ENCODE measurements at places on chromosomes 1 and 21.

- no peak for DNase-seq
Measured at GRCh38 chr21:38220270-38220737, 36.5 kb upstream of the KCNJ15 start.

DNA sequence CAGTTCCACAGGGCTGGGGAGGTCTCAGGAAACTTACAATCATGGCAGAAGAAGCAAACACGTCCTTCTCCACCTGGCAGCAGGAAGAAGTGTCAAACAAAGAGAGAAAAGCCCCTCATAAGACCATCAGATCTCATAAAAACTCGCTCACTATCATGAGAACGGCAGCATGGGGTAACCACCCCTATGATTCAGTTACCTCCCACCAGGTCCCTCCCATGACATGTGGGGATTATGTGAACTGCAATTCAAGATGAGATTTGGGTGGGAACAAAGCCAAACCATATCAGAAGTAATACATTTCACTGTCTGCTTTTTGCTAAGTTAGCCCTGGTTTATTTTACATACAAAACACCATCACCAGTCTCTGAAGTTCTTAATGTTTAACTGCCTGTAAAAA is 68.5 kb downstream of the RBM11 start:
- DNase-seq = no peak

- DNase-seq = peak; percentile 9
Measured at GRCh38 chr1:22611530-22611947, 24.9 kb upstream of the C1QA start.

DNA sequence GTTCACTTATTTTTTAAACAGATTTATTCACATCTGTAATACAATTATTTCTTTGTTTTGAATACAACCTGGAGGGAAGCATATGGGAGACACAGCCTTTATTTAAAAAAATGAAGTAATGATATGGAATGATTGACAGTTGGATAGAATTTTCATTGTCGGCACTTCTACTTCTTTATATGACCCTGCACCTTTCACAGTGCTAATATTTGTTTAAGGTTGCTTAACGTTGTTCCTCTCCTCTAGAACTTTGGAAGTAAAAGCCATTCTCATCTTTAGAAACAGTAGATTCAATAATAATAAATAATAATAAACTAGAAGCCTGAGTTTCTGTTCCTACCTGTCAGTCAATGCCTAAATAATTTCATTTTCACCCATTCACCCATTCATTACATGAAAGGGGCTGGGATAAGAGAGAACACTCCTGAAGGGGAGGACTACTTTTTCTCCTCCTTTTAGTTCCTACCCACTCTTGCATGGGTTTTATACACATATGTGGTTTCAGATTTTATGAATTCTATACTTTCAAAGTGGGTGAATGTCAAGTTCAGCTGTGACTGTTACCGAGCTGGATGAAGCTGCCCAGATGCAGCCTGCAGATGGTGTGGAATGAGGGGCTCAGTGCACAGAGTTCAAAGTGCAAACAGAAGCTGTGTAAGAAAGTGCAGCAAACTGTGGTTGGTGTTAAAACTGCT is 9.4 kb downstream of the RUNX1 start:
- DNase-seq = no peak

- no peak for DNase-seq
Measured at GRCh38 chr1:21604208-21604957, 64.8 kb downstream of the RAP1GAP start.

DNA sequence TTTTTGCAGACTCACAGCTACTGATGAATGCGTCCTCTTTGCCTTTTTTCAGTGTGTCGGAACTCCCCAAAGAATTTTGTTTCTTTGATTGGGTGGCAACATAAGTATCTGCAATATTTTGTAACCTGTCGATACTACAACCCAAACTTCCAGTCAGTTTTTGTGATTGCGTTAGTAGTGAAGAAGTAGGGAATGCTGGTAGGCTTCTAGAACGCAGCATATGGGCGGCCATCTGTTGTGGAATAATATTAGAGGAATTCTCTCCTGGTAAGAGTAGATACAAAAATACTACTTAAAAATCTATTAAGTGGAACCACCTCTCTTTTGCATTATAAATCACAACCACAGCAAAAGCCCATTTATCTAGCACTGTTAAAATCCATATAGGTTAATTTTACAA is 107.4 kb downstream of the LYST start:
- no peak for DNase-seq

GRCh38 chr1:116951200-116951935 is 41.7 kb downstream of the PTGFRN start:
- peak; percentile 59 for DNase-seq

GRCh38 chr1:212089560-212090163 is 54.1 kb downstream of the DTL start:
- DNase-seq = no peak

DNA sequence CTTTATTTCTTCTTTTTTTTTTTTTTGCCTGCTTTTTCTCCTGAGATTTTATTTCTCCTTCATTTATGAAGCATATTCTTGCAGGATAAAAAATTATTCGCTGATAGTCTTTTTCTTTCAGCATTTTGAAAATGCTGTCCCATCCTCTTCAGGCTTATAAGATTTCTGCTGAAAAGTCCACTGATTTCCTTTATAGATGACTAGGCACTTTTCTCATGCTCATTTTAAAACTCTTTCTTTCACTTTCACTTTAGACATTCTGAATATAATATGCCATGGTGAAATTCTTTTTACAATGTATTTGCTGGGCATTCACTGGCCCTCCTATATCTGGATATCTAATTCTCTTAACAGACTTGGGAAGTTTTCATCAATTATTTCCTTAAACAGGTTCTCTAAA is 25.5 kb upstream of the GTF2B start:
- no peak for DNase-seq

DNA sequence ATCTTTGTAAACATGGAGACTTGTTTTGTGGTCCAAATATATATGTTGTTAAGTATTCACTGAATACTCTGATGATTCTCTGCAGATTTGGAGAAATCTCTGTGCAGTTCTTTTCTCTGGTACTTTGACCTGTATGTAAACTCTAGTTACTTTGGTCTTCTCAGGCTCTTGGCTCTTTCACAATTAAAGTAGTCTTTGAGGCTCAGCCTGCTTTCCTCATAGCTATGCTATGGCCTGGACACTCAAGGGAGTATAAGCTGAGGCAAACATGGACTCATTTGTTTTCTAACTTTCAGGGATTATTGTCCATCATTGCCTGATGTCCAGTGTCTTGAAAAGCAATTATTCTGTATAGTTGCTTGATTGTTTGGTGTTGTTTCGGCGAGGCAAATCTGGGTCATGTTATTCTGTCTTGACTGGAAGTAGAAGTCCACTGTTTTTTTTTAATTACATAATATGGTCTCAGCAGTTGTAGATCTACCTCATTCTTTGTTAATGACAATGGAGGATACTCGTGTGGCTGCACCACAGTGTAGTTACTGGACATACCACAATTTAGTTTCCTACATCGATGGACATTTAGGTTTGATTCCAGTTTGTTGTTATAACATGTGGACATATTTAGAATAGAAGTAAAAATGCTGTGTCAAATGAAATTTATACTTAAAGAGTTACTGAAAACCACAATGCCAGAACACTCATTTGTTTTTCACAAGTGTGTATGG is 9.2 kb downstream of the PTBP2 start:
- no peak for DNase-seq

- DNase-seq = no peak
Measured at GRCh38 chr1:101748077-101748476, 248.6 kb downstream of the OLFM3 start.

DNA sequence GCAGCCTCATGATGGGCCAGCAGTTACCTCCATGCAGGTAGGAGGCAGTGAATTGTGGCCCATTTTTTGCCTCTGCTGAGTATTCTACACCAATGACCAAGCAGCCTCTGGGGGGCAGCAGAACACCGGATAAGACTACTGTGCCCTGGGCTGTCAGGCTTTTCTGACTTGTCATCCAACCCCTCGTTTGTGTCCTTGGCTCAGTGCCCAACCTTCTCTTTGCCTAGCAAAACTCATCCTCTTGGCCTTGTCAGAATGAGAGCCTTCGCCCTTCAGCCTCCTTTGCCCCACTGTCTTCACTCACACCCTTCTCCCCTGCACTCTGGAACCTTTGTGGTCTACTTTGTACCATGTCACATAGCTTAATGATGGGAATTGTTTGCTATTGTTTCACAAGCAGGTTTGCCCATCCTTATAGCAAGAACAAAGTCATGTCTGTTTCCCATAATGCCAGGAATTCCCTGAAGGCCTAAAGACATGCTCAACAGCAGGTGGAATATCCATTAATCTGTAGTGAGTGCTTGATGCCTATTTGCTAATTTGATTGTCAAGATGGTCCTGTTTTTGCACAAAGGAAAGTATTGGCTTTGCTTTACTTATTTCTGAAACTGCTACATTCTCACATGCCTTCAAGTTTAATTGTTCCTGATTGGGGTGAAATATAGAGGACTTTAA is 255.9 kb downstream of the HHAT start:
- DNase-seq = peak; percentile 51

DNA sequence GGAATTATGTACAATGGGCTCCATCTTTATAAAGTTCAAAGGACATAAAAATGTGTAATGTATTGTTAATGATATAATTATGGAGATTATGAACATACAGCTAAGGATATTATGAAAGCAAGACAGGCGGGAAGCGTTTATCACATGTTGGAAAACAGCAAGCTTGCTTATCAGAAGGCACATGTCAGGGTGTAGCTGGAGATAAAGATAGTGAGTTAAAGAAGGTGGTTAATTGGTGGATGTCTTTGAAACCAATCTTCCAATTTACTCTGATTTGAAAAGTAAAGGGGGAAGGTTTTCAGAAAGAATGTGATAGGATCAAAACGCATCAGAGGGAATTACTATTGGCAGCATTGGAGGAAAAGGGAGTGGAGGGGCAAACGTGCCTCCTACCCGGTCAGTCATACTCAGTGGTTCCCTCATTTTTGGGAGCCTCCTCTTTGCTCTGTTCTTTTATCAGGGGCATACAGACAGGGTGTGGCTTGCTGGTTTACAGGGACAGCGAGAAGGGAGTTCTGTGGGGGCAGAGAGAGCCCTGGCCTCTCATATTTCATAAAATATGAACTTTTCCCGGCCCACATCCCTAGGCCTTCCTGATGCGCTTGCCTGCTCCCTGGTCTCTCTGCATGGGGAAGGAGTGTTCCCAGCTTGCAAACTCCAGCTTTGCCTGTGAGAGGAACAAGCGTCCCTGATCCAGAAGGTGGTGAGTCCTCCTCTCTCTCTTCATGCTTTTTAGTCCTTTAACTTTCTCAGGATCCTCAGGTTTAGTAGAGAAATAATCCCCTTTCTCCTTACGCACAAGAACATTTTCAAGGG is 8.0 kb upstream of the SVBP start:
- DNase-seq = no peak

DNA sequence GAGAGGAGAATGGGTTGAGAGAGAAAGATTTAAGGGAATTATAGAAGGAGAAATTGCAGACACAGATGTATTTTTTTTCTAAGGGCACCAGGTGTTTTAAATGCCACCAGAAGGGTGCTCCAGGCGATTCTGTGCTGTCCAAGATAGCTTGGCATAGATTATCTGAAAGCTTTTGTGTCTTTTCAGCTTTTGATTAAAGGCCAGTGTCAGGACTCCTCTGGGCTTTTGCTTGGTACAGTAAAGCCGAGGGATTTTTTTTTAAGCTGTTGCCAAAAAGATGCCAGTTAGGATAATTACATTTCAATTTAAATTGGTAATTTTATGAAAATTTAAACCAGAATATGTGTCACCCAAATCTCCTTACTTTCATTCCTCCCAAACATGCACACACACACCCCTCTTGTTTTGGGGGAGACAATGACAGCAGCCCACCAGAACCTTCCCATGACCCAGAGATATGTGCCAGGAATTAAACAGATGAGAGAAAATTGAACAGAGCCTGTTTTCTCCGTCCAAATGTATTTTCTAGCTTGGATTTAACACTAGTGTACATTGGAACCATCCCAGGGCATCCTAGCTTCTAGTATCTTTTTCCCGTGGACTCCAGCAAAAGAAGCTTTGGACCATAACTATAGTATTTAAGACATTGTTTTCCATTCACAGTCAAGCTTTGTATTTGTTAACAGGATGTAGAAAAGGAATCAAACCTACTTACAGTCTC is 670.7 kb upstream of the CXADR start:
- DNase-seq = no peak

DNA sequence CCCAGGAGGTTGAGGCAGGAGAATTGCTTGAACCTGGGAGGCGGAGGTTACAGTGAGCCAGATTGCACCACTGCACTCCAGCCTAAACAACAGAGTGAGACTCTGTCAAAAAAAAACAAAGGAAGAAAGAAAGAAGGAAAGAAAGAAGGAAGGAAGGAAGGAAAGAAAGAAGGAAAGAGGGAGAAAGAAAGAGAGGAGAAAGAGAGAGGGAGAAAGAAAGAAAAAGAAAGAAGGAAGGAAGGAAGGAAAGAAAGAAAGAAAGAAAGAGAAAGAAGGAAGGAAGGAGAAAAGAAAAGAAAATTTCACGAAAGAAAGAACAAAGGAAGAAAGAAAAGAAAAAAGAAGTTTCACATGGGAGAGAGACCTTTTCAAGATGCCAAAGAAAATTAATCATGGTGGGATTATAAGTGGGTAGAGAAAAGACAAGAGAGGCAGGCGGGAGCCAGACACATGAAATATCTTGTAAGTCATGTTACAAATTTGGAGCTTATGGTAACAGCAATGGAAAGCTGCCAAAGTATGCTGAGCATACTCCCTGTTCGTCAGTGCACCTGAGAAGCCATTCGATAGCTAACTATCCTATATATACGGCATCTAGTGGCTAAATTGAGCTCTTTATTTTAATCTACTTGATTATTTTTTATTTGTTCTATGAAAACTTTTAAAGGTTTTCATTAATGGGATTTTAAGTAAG is 41.3 kb upstream of the TNFSF4 start:
- DNase-seq = no peak

GRCh38 chr1:91783423-91784170 is 102.4 kb downstream of the TGFBR3 start:
- peak; percentile 66 for DNase-seq

- DNase-seq = no peak
Measured at GRCh38 chr1:60898987-60899386, 183.4 kb upstream of the NFIA start.

- DNase-seq = peak; percentile 68
Measured at GRCh38 chr1:67716800-67717199, 31.8 kb downstream of the GADD45A start.

DNA sequence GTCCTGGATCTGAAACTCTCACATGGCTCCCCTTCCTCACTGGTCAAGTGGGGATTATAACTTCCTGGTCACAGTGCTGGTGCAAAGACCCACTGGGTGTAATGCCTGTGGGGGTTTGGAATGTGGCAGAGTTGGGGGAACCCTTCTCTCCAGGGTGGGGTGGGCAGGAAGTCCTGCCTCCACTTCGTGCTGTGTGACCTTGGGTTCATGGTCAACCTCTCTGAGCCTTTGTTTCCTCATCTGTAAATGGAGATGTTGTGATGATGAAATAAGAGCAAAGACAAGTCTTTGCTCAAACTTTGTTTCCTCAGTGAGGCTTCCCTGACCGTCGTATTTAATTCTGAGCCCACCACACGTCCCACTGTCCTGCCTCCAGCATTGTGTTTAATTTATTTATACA is 564.7 kb downstream of the PTPRU start:
- no peak for DNase-seq

DNA sequence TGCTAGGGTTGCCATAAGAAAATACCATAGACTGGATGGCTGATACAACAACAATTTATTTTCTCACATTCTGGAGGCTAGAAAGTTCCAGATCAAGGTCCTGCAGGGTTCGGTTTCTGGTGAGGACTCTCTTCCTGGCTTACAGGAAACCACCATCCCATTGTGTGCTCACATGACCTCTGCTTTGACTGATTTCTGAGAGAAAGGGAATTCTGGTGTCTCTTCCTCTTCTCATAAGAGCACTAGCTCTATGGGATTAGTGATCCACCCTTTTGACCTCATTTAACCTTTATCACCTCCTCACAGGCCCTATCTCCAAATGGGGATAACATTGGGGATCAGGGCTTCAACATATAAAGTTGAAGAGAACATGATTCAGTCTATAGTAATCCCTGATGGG is 47.5 kb downstream of the MRPL39 start:
- DNase-seq = no peak

All from fibroblast of the conjunctiva (primary cell).